Skin of body (tissue), 3 donors: ENCODE measurements at places on chromosomes 11 and 22. TPM values are rescaled to one million over a fixed set of nuclear protein-coding genes. Genes with fewer than 3 reads are reported as not detected.

PRODH gene
- total RNA-seq, result 5.6 TPM

BTG4 gene
- total RNA-seq, result not detected

PRDX5 gene
- 81.9 TPM for total RNA-seq

DNA sequence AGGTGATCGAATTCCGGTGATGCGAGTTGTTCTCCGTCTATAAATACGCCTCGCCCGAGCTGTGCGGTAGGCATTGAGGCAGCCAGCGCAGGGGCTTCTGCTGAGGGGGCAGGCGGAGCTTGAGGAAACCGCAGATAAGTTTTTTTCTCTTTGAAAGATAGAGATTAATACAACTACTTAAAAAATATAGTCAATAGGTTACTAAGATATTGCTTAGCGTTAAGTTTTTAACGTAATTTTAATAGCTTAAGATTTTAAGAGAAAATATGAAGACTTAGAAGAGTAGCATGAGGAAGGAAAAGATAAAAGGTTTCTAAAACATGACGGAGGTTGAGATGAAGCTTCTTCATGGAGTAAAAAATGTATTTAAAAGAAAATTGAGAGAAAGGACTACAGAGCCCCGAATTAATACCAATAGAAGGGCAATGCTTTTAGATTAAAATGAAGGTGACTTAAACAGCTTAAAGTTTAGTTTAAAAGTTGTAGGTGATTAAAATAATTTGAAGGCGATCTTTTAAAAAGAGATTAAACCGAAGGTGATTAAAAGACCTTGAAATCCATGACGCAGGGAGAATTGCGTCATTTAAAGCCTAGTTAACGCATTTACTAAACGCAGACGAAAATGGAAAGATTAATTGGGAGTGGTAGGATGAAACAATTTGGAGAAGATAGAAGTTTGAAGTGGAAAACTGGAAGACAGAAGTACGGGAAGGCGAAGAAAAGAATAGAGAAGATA is at the start of gene MALAT1:
Gene MALAT1 (plus strand): TSS at position 69 of the 736 bp plus-strand sequence.
- DNase-seq, result peak; percentile 95

DNA sequence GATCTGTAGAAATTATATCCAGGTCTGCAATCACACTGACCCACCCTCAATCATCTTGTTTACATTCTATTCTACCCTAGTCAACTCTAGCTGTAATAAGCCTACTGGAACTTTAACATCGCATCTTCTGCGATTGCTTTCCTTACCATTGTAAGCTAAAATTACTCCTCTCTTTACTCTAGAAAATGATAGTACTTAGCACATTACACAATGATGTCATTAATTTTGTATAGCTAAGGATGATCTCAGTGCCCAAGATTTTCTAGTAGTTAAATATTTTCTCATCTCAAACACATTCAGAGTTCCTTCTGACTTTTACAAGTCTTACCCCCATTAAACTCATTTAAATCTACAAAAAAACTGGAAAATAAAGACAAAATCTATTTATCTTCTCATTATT is 39.6 kb upstream of the CTSC start:
- peak; percentile 50 for DNase-seq

- DNase-seq, result no peak
Observed at GRCh38 chr11:14529321-14529720, 9.1 kb upstream of the PSMA1 start.

DNA sequence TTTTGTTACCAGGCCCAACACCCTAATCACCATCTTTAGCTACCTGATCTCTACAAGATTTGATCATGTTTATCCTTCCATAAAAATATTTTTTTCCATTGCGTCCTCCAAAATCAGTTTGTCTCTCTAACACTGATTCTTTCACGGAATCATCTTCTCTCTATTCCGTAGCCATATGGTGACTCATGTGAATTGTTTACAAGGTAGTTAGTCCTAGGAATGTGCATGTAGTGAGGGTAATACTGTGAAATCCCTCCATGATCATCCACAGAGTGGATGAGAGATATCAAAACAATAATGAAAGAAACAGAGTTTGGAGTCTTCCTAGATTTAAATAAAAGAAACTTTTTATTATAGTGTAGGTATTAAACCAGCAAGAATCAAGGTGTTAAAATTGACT is 230.2 kb downstream of the METTL15 start:
- no peak for DNase-seq

GRCh38 chr11:46277313-46277621 is 195 bp upstream of the CREB3L1 start:
- peak; percentile 70 for DNase-seq

GRCh38 chr22:50045211-50046018 is 12.7 kb downstream of the TTLL8 start:
- DNase-seq, result no peak

DNA sequence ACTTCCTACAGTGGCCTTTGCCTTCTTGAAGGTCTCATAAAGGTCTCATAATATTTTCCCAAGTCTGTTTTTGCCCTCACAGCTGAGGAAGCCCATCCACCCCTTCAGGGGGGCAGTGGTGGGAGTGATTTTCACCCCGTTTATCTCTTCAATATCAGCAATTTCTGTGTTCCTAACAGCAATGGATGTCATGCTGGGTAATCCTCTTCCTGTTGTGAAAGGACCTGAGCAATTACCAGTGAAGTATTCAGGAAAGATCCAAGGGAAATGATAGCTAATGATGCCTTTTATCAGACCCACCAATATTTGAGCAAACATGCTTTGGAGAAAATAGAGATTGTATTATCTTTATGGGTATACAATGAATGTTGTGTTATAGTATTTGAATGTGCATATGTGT is 226.9 kb downstream of the INSC start:
- no peak for DNase-seq

DNA sequence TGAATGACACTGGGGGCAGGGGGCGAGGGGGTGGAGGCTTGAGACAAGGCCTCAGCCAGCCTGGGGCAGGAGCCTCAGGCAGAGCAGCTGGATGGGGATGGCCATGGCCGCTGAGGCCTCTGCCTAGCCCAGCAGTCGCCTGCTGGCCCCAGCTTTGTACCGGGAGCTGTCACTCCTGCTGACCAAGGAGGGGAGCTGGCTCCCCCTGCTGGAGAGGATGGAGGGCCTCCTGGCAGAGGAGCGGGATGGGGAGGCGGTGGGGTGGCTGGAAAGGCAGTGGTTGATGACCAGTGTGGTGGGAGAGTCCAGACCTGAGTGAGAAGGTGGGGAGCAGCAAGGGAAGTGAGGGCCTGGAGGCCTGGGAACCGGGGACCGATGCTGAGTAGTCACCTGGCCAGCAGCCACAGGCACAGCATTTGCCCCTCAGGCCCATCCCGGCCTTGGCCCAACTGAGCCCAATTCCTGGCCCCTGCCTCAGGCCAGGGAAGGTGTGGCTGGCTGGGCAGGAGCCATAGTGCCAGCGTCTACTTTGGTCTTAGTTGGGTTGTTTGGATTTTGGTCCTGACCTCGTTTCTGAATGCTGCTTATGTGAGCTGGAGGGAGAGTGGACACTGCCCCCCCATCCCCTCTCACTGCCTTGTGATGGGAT is 6.0 kb upstream of the SUSD2 start:
- peak; percentile 18 for DNase-seq

- no peak for DNase-seq
Observed at GRCh38 chr11:128806506-128807261, 60.4 kb downstream of the KCNJ1 start.
